ENCODE measurements at places on chromosomes 1 and 21.

DNA sequence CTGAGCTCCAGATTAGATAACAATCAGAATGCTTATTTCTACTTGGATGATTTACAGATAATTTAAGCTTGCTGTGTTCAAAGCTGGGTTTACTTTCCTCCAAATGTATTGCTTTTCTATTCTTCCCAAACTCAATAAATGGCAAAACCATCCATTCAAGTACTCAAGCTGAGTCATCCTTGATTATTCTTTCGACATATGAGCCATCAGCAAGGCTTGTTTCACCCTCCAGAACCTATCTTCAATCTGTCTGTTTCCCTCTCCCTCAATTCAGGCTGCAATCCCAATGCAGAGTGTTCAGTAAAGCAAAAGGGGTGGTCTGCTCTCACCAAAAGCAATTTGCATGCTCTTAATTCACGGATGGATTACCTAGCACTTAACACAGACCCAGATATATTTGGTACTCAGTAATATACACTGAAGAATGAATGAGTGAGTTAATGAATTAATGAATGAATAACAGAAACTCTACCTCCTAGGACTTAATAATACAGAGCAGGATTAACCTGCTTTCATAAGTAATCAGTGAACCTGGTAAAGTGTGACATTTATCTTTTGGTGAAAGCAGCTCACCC is 41.9 kb downstream of the DDR2 start:
- no peak for DNase-seq

DNA sequence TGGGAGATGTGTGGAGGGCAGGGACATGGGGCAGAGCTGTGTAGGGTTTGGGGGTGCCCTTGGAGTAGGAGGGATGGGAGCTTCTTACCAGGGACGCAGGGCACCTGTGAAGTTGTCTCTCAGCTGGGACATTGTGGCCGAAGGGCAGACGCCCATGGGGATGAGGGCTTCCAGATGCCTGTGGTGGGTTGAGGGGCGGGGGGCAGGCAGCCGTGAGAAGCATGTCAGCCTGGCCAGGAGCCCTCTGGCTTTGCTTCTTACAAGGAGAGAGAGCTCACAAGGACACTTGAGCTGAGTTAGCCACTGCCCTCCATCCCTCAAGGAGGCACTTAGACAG is 8.5 kb downstream of the A3GALT2 start:
- DNase-seq: no peak

DNA sequence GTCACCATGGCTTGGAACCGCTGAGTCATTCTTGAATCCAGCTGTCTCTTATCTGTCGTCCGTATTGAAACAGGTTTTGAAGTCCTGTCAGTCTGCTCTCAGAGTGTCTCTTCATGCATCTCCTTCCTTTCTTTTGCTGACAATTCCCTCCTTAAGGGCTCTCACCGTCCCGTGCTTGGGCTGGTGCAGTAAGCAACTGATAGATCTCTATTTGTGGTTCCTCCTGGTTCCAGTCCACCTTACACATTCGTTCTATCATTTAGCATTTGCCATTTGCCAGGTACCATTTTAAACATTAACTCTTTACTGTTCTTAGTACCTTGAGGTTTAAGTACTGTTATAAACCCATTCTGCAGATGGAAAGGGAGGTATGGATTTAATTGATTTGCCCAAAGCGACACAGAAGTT is 88.9 kb downstream of the DYRK1A start:
- no peak for DNase-seq

DNA sequence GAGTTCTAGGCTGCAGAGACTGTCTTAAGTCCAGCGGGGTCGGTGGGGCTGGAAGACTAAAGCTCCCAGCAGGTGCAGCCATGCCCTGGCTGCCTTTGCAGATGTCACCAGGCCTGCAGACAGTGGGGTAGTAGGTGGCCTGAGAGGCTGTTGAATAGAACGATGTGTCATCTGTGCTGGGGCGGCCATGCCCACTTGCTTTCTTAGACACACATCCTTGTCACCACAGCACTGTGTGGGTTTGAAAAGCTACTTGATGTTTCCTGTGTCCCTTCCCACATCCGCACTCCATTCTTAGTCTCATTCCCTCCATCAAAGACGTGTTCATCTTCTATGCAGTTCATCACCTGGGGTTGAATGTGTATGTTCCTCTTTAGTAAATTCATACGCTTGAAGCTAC is 184.5 kb upstream of the TMEM51 start:
- peak; percentile 59 for DNase-seq

DNA sequence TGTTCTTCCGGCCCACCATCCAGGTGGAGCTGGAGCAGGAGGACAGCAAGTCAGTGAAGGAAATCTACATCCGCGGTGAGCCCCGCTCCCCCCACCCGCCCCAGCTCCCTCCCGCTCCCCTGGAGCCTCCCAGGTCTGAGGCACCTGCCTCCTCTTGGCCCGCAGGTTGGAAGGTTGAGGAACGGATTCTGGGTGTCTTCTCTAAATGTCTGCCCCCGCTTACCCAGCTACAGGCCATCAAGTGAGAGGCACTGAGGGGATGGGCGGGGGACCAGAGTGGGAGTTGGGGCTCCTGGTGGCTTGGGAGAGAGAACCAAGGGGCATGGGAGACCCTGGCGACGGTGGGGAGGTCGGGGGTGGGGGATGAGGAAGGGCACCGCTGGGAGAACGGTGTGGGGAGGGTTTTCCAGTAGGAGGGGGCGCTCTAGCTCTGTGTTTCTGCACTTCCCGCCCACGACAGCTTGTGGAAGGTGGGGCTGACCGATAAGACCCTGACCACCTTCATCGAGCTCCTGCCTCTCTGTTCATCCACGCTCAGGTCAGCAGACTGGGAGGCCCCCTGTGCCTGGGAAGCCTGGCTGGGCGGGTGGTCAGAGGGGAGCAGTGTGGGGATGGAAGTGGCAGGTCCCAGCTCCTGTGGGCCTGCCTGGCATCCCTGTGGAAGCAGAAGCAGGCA is 4.2 kb downstream of the LRRC71 start:
- DNase-seq: no peak

DNA sequence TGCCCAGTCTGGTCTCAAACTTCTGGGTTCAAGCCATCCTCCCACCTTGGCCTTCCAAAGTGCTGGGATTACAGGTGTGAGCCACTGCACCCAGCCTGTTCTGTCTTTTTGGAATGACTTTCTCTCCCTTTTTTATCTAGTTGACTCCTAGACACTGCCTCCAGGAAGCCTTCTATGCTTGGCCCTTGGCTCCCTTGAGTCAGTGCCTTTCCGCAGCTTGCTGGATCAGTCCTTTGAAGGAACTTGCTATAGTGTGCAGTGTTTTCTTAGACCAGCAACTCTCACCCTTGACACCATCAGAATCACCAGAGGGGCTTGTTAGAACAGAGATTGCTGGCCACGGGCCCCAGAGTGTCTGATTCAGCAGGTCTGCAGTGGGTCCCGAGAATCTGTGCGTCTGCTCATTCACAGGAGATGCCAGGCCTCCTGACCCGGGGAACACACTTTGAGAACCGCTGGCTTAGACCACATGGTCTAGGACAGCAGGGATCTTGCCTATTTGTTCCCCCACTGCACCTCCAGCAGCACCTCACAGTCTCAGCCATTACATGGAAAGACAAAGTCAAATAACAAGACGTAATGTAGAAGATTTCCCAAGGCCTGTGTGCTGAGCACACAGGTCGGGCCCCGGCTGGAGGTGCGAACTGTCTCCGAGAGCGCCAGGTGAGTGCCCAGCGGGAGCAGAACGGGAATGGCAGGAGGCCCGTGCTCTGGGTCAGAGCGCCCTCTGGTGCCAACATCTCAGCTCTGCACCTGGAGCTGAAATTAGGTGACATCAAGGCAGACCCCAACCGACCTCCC is 27.4 kb upstream of the CTPS1 start:
- peak; percentile 86 for DNase-seq

- no peak for DNase-seq
Observed at GRCh38 chr1:63342402-63342801, 20.0 kb downstream of the FOXD3 start.

- no peak for DNase-seq
Observed at GRCh38 chr1:33348194-33348593, 27.3 kb upstream of the A3GALT2 start.

GRCh38 chr1:5707566-5708345 is 284.5 kb downstream of the NPHP4 start:
- DNase-seq: no peak

Data from activated CD8-positive, alpha-beta memory T cell treated with anti-CD3 and anti-CD28 coated beads, Interleukin-2, amount 50 U/mL, for 48 hours (primary cell).